Activated CD4-positive, CD25-positive, alpha-beta regulatory T cell treated with anti-CD3 and anti-CD28 coated beads, Interleukin-2, amount 50 U/mL, for 16 hours (primary cell): ENCODE measurements at places on chromosomes 6 and 20.

GRCh38 chr6:119037941-119038623, 40.4 kb downstream of the FAM184A start:
- no peak for DNase-seq

DNA sequence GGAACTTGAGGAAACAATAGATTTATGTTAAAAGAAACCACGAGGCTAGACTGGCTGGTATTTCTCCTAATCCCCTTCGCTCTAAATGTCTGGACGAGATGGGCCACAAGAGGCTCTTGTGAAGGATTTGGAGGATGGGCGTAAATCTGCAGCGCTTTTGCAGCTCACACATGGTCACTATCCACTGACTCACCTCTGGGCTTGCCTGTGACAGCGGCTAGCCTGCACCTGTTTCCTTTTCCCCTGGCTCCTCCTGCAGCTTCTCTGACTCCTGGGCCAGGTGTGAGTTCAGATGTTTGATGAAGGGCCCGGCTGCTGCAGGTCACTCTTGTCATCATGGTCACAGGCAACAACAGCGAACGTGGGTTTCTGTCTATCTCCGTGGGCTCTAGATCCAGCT, 629.4 kb downstream of the CBLN4 start:
- DNase-seq = no peak

DNA sequence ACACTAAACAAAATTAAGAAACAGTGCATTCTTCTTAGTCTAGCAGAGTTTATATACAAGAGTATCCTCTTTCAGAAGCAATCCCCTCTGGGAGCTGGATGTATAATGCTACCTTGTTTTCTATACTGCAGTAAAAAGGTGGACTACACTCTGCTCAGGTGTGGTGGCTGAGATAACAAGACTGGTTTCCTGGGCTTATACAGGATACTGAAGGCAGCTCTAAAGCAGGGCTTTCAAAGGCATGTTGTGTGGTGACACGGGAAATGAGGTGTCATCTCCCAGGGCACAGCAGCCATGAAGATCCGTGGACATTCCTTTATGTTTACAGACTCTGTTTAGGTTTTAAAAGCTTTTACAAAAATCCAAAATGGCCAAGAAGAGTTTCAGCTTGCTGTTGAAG, 136.7 kb downstream of the MAP3K4 start:
- no peak for DNase-seq

GRCh38 chr20:10555865-10556308, 117.9 kb downstream of the JAG1 start:
- no peak for DNase-seq

GRCh38 chr6:136166815-136167214, 83.3 kb downstream of the MTFR2 start:
- DNase-seq = no peak

DNA sequence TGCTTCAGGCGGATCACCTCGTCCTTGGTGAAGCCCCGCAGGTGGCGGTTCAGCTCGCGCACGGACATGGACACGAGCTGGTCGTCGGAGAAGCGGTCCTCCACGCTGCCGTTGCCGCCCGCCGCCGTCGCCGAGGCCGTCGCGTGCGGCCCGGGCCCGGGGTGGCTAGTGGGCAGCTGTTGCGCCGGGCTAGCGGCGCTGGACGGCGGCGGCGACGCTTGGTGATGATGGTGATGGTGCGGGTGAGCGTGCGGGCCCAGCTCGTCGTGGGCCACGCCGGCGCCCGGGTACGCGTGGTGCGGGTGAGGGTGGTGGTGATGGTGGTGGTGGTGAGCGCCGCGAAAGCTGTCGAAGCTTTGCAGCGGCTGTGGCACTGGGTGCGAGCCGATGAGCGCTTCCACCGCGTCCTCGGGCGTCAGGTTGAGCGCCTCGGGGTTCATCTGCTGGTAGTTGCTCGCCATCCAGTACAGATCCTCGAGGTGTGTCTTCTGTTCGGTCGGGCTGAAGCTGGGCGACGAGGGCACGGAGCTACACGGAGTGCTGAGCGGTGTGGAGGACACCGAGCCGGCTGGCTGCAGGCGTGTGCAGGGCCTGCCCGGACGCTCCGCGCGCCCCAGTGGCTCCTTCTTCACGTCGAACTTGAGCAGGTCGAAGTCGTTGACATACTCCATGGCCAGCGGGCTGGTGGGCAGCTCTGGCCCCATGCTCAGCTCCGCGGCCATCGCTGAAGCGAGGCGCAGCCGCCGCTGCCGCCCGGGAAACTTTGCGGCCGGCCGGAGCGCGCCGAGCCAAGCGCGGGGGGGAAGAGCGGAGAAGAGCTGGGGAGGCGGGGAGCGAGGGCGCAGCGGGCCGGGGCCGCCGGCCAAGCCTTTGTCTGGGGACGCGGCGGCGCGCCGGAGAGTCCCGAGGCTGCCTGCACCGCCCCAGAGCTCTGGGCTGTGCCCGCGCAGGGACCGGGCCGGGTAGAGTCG, 622 bp downstream of the MAFB start:
- DNase-seq = no peak

- no peak for DNase-seq
These were observed 58.7 kb downstream of the CD40 start for GRCh38 chr20:46176739-46177378.
